AG09319 (cell line): ENCODE measurements at places on chromosomes 6 and 20.

GRCh38 chr6:167581637-167582036, 245.1 kb upstream of the AFDN start:
- DNase-seq: no peak

DNA sequence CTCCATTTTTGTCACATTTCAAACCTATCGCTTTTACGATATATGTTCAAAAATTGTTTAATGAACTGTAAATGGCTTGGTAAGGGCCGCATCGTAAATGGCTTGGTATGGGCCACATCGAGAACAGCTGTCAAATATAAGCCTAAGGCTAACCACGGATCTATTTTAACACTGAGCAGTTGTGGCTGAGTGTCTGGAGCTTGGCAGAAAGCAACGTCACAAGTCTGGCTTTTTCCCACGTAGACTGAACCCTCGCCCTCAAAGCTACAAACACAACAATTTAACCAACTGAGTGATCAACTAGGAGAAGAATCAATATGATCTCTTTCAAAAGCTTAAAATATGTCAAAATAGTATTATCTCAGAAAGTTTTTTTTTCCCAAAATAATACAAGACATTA, 71.4 kb upstream of the PRSS16 start:
- no peak for DNase-seq

DNA sequence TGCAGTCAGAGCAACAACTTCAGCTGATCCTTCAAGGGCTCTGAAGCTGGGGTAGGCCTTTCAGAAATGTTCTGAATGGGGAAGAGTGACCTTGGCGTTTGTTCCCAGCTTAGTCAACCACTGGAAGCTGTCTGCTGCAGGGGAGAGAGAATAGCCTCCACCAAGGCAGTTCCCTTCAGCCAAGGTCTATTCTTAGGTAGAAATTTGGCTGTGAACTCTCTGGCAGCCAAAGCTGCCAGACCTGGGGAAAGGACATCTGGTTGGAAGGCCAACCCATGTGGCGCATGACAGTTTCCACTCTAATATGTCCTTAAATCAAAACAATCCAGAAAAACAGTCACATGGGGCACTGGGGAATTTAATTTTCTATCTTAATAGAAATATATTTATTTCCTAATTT, 60.1 kb downstream of the FBXO5 start:
- DNase-seq: no peak

- no peak for DNase-seq
These were observed 10.6 kb upstream of the RSPO3 start for GRCh38 chr6:127107916-127108315.

DNA sequence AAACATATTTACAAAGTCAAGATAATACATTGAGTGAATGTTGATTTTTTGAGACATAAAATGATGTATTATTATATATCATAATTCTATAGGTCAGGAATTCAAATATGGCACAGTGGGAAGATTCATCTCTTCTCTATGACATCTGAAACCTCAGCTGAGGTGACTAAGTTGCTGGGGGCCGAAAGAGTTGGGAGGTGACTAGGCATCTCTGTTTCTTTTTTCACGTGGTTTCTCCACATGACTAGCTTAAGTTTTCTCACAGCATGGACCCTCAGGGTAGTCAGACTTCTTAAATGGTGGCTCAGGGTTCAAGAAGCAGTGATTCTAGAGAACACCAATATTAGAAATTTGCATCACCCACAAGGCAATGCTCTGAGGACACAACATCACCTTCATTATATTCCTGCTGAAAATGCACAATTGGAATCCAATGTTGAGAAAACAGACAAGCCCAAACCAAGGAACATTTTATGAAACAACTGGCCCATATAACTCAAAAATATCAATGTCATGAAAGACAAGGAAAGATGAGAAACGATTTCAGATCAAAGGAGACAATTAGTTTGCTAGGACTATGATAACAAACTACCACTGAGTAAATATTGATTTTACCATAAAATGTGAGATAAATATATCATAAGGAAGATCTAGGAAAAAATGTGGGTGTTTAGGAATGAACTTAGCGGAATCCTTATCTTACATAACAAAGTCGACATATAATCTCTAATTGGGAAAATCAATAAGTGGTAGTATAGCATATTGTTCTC, 273.3 kb upstream of the IRAK1BP1 start:
- no peak for DNase-seq

- DNase-seq: peak; percentile 45
These were observed 24.8 kb upstream of the FOXQ1 start for GRCh38 chr6:1287103-1287591.

DNA sequence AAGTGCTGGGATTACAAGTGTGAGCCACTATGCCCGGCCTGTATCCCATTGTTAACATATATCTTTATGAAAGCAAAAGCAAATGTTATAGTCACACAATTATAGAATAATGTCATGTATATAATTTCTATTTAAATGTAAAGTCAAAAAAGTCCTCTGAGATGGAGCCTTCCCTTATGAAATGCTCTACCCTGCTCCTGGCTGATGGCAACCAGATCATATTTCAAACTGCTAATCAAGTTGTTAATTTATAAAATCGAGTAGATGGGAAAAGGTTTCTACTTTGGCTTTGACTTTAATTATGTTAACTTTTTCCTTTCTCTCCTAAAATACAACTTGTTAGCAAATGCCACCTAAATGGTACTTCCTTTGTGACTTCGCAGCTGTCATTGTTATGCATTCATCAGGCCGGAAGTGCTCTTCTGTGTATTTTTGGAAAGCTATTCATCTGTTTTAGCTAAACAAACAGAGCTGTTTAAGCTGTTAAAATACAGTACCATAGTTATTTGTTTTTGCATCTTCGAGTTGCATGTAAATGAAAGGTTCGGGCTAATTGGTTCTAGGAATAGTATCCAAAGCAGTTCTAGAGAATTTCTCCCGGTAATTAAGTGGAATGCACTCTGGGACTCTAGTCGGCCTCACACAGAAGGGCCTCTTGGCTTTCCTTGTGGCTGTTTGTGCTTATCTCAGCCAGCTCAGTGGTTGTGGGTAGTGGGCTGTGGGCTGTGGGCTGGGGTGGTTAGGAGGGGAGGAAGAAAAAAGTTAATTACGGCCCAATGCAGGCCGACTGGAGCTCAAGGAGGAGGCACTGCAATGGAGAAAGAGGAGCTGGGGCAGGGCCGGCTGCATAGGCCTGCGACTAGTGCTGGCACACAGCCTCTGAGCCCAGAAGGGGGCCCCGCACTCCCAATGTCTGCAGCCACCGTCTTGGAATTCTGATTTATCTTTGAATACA, 34.8 kb downstream of the SLC35D3 start:
- no peak for DNase-seq

DNA sequence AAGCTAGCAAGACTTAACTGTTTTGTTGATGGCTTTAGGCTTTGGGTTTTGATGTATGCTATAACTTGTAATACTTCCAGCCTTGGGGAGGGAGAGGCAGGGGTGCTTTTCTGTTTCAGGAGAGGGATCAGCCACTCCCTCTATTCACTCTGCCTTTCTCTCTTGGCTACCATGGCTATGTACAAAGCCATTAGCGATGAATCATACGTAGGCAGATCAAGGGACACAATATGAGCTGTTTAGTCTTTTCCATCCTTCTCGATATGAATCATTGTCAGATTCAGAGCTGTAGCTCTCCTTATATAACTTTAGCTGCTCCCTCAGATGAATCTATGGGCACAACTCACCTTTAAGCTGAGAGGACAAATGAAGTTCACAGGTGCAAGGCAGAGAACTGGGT, 230.6 kb downstream of the TSHZ2 start:
- DNase-seq: no peak

- no peak for DNase-seq
These were observed 77.9 kb downstream of the RFX6 start for GRCh38 chr6:116954938-116955337.

DNA sequence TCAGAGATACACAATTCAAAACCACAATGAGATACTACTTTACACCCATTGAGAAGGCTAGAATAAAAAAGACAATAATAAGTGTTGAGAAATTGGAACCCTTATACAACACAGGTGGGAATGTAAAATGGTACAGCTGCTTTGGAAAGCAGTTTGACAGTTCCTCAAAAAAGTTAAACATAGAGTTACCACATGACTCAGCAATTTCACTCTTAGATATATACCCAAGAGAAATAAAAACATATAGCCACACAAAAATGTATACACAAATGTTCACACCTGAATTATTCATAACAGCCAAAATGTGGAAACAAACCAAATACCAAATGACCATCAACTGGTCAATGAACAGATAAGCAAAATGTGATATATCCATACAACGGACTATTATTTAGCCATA, 161.1 kb upstream of the PLN start:
- no peak for DNase-seq

DNA sequence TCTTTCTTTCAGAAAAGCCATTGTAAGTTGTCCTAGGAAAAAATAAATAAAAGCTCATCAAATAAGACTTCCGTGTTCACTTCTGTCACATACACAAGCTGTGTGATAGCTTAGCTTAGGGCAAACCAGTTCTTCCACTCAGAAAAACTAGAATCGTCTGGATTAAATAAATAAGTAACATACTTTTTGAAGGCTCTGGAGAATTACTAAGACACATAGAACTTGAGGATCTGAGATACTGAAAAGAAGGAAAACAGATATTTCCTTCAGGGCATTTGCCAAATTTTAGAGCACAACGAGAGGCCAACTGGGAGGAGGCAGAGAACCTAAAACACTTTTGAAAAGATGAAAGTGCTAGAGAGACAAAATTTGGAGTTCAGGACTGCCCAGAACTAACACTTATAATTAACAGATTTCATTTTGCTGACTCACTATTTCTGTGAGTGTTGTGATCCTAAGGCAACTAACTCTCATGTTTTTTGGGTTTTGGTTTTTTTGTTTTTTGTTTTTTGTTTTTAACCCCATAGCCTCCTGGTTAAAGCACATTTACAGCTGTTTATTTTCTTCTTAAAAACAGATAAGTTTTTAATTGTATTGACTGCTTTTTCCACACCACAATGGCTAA, 38.7 kb upstream of the THEMIS start:
- peak; percentile 2 for DNase-seq

GRCh38 chr6:14671261-14671681, 553.7 kb downstream of the CD83 start:
- no peak for DNase-seq

GRCh38 chr6:31582230-31582643, at the start of gene LTB:
LTB (minus strand) TSS chr6:31582424; CDS start chr6:31582417, 7 bp downstream.
- no peak for DNase-seq

DNA sequence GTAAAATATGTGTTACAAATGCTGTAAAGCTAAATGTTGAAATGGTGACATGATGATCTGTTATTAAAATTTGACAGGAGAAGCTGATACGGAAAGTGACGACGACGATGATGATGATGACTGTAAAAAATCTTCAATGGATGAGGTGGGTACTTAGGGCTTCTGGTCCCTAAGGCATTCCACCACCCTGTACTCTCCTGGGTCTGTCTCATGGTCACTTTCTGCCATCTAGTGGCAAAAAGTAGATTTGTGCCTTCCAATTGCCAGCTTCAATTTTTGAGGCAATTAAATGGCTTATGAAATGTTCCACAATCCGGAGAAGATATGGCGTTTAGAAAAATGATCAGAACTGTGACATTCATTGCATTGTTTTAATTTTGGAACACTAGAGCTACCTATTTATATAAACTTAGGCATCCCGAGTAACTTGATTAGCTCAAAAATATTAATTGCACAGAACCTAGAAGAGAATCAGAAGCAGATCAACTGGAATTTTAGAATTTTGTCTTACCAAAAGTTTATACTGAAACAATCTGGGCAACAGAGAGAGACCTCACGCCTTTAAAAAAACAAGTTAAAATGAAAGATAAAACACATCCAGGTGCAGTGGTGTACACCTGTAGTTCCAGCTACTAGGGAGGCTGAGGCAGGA, 346.5 kb upstream of the PLCB4 start:
- DNase-seq: peak; percentile 31

- DNase-seq: no peak
These were observed 144.2 kb downstream of the GMDS start for GRCh38 chr6:2101213-2101612.

DNA sequence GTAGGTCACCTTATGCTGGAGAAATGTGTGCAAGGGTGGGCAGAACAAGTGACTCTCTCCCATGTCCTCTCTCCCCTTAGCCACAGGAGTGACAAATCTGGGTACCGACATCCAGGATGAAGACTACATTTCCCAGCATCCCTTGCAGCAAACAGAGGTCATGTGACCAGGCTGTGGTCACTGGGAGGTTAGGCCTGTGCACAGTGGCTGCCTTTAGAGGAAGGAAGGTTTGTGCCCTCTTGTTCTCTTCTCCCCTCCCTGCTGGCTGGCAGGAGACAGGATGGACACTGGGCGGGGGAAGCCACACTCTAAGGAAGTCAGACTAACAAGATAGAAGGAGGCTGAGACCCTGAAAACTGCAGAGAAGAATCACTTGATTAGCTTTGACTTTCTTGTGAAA, 360.2 kb downstream of the PREX1 start:
- no peak for DNase-seq

GRCh38 chr20:14432597-14432996, 95.2 kb upstream of the FLRT3 start:
- DNase-seq: no peak

DNA sequence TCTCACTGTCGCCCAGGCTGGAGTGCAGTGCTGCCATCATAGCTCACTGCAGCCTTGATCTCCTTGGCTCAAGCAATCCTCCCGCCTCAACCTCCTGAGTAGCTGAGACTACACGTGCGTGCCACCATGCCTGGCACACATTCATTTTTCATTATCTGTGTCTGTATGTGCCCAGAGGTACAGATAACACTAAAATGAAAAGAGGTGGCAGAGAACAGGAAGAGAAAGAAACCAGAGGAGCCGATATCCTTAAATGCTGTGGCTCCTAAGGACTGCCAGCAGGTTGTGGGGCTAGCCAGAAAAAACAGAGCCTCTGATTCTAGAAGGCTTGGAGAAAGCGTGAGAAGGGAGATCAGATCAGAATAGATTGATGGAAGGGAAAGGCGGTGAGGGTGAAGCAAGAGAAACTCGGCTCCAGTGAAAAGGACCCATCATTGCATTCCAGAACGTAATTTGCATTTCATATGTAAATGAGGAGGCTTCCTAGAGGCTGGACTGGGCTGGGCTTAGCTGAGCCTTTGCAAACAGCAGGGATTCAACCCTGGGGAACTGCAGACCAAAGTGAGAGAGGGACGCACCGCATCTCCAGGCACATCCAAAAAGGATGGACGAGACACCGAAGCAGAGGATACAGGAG, 64.2 kb downstream of the GCNT2 start:
- no peak for DNase-seq

GRCh38 chr20:13788167-13788834, 3.5 kb downstream of the NDUFAF5 start:
- DNase-seq: no peak

DNA sequence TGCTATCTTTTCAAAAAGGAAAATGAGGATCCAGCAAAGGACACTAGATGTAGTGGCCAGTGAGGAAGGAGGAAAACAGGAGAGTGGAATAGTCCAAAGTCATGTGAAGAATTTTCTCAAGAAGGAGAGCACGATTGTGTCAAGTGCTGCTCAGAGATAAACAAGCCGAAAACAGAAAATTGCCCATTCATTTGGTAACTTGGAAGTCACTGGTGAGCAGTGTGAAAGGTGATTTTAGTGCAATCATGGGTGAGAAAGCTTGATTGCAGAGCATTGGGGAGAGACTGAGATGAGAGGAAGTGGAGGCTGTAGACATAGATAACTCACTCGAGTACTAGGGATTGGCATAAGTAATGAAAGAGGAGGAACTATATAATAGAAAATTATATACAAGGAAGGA, 26.0 kb upstream of the PRDM1 start:
- no peak for DNase-seq

- no peak for DNase-seq
These were observed 29.7 kb downstream of the SLC12A5 start for GRCh38 chr20:46058599-46059281.
